ENCODE measurements at places on chromosomes 3 and 15.

DNA sequence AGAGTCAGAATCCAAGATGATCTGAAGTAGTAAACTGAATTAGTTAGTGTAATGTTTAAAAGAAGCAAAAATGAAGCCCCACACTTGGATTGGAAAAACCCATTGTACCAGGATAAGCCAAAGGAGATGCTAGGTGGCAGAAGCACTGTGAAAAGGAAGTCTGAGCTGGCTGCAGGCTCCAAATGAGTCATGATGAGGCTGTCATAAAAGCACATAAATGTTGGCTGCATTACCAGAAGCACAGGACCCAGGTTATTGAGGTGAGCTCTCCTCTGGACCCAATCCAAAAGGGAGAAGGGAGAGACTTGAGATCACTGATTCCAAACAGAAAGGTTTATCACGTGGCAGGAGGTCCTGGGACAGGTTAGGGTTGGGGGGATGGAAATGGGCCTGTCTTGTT, 3.2 kb upstream of the ACAN start:
- no peak for DNase-seq

DNA sequence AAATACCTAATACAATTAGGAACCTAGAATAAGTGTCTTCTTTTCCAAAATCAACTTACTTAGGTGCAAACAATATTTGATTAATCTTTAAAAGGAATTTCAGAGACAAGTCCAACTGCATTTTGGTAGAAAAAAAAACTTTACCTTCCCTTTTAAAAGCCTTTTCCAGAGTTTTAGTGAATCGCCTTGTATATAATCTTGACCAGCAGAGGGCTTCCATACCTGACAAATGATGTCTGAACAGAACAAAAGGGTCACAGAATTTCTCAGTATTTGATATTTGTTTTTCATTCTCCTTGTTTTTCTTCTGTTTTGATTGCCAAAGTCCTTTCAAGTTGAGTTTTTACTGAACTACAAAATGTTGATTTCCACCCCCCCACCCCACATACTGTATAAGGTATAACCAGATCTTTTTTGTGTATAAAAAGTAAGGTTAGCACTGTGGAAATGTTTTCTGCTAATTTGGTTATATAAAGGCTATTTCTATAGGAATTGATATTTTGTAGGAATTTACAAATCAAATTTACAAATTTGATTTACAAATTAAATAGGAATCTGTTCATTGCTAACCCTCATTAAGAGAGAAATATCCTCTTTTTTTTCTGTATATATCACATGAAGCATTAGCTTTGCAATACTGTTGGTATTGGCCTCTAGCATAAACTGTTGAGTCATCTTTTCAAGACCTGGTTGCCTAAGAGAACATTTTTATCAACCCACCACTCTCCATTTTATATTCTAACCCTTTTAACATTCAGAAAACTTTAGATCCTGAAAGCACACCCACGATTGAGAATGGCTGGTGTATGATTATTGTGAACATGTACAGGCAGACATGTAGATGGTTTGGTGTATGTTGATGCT, 464.1 kb upstream of the RARB start:
- DNase-seq: no peak

DNA sequence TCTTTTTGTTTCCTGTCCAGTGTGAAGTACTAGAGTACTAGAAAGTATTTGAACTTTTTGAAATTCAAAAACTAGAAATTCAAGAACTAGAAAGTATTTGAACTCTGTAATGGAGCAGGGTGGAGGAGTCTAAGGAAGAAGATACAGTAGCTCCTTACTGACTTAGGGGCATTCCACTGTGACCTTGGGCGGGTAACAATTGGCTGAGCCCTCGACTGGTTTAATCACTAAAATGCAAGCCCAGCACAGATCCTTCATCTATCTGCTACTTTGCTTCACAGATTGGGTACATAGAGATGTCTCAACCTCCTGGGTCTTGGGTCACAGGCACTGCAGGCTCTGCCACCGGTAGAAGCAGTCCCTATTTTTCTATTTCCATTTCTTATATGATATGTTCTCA, 462.1 kb upstream of the AGTR1 start:
- no peak for DNase-seq

GRCh38 chr15:35630532-35630931, 84.6 kb upstream of the DPH6 start:
- DNase-seq: no peak

DNA sequence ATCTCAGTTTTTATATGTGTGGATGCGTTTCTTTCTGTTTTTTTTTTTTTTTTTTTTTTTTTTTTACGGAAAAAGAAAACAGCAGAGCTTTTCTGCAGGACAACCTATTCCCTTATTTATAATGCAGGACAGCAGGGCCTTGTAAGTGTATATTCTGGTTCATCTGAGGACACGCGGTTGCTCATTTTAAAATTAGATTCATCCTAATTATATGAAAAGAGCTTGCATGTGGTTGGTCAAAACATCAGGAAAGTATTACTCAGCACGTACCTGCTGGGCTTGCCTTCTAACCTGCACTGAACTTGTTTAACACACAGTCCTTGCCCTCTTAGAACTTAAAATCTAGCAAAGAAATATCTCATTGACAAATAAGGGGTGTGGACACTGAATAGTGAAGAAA, 13.5 kb downstream of the THRB start:
- no peak for DNase-seq

DNA sequence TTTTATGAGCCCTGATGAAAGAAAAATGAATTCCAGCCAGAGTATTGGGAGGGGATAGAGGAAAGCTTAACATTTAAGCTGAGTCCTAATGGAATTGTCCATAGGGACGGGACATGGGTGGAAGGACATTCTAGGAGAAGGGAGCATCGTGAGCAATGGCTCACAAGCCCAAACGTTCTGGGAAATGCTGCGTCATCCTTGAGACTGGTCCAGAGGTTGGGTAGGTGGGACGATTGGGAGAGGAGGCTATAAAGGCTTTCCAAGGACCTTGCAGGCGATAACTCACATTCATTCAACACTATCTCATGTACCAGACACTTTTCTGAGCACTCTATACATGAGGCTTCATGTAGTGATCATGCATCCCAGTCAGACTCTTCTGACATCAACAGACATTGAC, 237.5 kb downstream of the THSD4 start:
- DNase-seq: no peak

DNA sequence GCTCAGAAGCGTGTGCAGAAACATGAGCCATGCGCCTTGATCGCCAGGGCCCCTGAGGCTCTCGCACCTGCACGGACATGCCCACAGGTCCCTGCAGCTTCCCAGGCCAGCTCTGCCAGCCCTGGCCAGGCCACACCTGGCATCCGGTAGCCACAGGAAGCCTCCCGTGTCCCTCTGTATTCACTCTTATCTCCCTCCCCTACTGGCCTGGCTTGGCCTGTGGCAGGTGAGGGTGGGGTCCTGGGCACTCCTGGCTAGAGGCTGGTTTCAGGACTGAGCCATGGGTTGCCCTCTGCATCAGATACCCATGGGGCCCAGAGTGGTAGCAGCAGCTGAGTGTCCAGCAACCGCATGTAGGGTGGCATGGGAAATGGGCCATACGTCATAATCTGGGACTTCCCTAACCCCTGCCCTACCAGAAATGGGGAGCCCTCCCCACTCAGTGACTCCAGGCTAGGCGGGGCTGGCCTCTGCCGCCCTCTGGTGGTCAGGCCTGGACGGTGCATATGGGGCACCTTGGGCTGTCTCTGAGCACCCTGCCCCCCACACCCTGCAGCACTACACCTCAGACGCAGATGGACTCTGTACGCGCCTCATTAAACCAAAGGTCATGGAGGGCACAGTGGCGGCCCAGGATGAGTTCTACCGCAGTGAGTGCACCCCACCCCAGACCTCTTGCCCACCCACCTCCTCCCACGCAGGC, 12.6 kb upstream of the LMAN1L start:
- DNase-seq: peak; percentile 76

DNA sequence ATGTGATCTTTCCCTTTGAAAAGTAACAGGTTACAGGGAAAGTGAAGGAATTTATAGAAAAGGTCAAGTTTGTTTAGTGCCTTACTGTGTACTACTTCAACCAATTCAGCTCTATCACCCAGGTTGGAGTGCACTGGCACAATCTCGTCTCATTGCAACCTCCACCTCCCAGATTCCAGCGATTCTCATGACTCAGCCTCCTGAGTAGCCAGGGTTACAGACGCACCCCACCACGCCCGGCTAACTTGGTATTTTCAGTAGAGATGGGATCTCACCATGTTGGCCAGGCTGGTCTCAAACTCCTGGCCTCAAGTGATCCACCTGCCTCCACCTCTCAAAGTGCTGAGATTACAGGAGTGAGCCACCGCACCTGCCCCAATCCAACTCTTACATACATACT, 279.7 kb downstream of the ZBTB20 start:
- no peak for DNase-seq

DNA sequence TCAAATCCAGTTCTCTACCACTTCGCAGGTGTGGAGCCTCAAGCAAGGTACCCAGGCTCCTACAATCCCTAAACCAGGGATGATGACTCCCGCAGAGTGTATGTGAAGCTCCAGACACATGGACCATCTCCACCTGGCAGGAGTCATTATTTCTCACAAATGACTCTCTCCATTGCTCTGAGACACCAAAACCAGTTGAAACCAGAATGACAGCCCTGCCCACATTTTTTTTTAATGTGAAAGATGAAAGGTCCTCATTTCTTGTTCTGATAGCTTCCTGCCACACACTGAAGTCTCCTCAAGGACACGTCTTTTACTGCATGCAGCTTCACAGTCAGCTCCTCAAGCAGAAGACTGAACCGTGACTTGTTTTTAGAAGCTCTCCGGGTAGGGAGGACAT, 61.4 kb upstream of the ZBTB38 start:
- DNase-seq: no peak

GRCh38 chr3:23108451-23109057, 94.6 kb upstream of the UBE2E2 start:
- no peak for DNase-seq
